Activated CD8-positive, alpha-beta memory T cell treated with anti-CD3 and anti-CD28 coated beads, Interleukin-2, amount 10 ng/mL, durations not matched to agents 7 days and 5 days (primary cell): ENCODE measurements at places on chromosomes 6 and 20. TPM values are rescaled to one million over a fixed set of nuclear protein-coding genes. Genes with fewer than 3 reads are reported as not detected.

GRCh38 chr6:169189686-169190085 lies 64.0 kb downstream of the THBS2 start:
- no peak overlapping the region for H3K4me3 ChIP-seq
- H3K4me1 ChIP-seq, result peaks cover 32% of the 10 kb centered on the region
- H3K27me3 ChIP-seq, result peaks cover 7% of the 10 kb centered on the region
- DNase-seq, result no peak

- peak overlapping the region; percentile 85 for H3K4me3 ChIP-seq
- H3K27me3 ChIP-seq, result no peaks in the 10 kb centered on the region
- H3K27ac ChIP-seq, result peak overlapping the region; percentile 97
- peak; percentile 92 for DNase-seq
Measured at GRCh38 chr20:31675828-31676608, 38.3 kb downstream of the COX4I2 start.

DNA sequence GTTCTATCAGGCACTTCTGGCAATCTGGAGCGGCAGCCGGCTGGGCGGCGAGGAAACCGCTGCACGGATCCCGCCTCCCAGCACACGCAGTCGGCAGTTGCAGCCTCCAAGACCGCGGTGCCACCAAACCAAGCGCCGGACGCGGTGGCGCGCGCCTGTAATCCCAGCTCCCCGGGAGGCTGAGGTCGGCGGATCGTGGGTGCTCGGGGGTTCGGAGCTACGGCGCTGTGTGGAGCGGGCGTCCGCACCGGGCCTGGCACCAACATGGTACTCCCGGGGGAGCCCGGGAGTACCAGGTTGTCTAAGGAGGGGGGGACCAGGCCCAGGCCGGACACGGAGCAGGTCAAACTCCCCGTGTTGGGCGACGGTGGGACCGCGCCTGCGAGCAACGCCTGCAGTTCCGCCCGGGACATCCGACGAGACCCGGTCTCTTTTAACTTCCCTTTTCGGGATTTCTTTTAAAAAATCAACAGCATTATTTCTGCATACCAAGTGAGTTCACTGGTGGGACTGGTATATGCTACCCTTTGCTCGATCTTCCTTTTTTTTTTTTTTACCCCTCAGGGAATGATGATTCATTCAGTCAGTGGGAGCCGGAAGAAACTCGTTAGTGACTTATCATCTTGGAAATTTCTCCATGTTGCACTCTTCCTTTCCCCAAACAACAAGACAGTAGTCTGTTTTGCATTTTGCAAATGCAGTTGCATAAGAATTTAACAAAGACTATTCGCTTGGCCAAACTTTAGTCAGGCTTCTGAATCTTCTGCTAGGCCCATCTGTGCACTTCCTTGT lies 27.6 kb downstream of the ZNF311 start:
- no peak overlapping the region for H3K27ac ChIP-seq
- peaks cover 43% of the 10 kb centered on the region for H3K27me3 ChIP-seq
- DNase-seq, result no peak
- peaks cover 3% of the 10 kb centered on the region for H3K36me3 ChIP-seq
- peak overlapping the region; percentile 63 for H3K4me3 ChIP-seq
- H3K4me1 ChIP-seq, result peaks cover 31% of the 10 kb centered on the region

GRCh38 chr6:1475174-1475573 lies 85.8 kb downstream of the FOXF2 start:
- H3K36me3 ChIP-seq, result no peaks in the 10 kb centered on the region
- H3K4me1 ChIP-seq, result no peaks in the 10 kb centered on the region

DNA sequence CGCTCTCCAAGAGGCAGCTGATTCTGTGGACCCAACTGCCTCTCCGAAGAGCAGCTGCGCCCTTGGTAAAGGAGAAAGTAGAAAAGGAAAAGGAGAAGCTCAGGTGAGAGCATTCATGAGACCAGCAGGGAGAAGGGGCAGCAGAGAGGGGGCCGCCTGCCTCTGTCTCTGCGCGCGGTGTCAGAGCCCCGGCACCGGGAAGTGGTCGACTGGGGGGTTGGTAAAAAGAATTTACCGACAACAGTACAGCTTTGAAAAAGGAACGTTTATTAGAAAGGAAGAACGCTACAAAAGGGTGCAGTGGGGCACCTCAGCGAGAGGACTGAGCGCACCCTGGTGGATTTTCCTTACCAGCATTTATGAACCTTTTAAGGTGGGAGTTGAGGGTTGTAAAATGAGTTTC lies 61.9 kb downstream of the GPR6 start:
- peak; percentile 68 for DNase-seq
- no peaks in the 10 kb centered on the region for H3K27me3 ChIP-seq
- peak overlapping the region; percentile 77 for H3K4me3 ChIP-seq
- peaks cover 20% of the 10 kb centered on the region for H3K4me1 ChIP-seq

GRCh38 chr6:134481966-134482365 lies 164.1 kb upstream of the SGK1 start:
- no peak for DNase-seq
- no peaks in the 10 kb centered on the region for H3K36me3 ChIP-seq
- H3K4me3 ChIP-seq, result no peak overlapping the region
- peaks cover 3% of the 10 kb centered on the region for H3K4me1 ChIP-seq

GRCh38 chr20:14454296-14454695 lies 116.9 kb upstream of the FLRT3 start:
- no peaks in the 10 kb centered on the region for H3K4me1 ChIP-seq
- H3K36me3 ChIP-seq, result no peaks in the 10 kb centered on the region
- DNase-seq, result no peak
- no peak overlapping the region for H3K4me3 ChIP-seq

GRCh38 chr6:149079456-149079855 lies 238.1 kb upstream of the TAB2 start:
- H3K4me3 ChIP-seq, result no peak overlapping the region
- no peak overlapping the region for H3K27ac ChIP-seq
- peaks cover 15% of the 10 kb centered on the region for H3K36me3 ChIP-seq
- peaks cover 80% of the 10 kb centered on the region for H3K4me1 ChIP-seq

Gene CNBD2
- 5.2 TPM for total RNA-seq

Gene PDYN
- not detected for total RNA-seq

Gene NRSN1
- not detected for total RNA-seq
